ENCODE measurements at places on chromosomes 7 and 10.

GRCh38 chr10:91800756-91801155 lies 2.5 kb downstream of the TNKS2 start:
- DNase-seq, result no peak

GRCh38 chr7:96532428-96532935 lies 177.2 kb downstream of the SEM1 start:
- DNase-seq, result no peak

GRCh38 chr7:139246905-139247304 lies 15.9 kb downstream of the UBN2 start:
- DNase-seq, result no peak

- DNase-seq, result no peak
Measured at GRCh38 chr7:150620617-150621371, 11.4 kb downstream of the GIMAP6 start.

DNA sequence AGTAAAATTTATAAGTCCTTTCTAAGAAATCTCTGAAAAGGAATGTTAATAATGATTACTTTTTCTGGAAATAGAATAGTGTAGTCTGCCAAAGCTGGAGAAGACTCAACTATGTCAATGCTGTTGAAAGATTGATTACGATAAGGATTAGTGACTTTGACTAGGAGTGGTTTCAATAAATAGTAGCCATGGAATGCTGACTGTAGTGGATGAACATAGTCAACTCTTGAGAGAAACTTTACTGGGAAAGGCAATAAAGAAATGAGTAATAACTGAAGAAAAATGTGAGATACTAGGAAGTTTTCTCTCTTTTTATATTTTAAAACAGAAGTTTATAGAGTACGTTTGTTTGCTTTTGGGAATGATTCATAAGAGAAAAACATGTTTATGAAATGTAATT lies 105.0 kb upstream of the CDK13 start:
- no peak for DNase-seq

Data from SHP77 treated with DMSO at 0.1 percent for 48 hours (cell line).